Bronchial smooth muscle cell (primary cell): ENCODE measurements at places on chromosomes 6 and 20. TPM values are rescaled to one million over a fixed set of nuclear protein-coding genes. Genes with fewer than 3 reads are reported as not detected.

Gene SLC4A11
- 0.94 and 1.7 TPM in 2 replicates for total RNA-seq

Gene ARMH2
- total RNA-seq: not detected in 2 replicates

Gene WFDC12
- total RNA-seq: not detected in 2 replicates

Gene COL12A1
- total RNA-seq: 258 and 261 TPM in 2 replicates
